Spinal cord (tissue), 10 donors: ENCODE measurements at places on chromosomes 12 and 14.
A peak's percentile ranks its signal among the peaks of the same experiment; 100 is the strongest.

DNA sequence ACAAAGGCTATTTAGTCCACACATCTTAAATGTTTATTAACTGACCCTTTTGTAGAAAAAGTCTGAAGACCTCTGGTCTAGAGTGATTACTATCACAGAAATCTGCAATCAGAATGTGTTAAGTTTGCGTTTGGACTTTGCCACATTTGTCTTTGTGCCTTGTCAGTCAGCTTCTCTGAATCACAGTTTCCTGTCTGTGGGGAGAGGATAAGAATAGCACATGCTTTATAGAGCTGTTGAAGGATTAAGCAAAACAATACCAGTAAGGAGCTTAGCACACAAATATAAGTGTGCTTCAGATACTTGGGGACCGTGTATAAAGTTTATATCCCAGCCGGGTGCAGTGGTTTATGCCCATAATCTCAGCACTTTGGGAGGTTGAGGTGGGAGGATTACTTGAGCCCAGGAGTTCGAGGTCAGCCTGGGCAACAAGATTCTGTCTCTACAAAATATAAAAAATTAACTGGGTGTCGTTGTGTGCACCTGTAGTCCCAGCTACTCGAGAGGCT lies 63.0 kb upstream of the BTG1 start:
- DNase-seq, result no peak

GRCh38 chr14:52640137-52640536 lies 55.2 kb downstream of the ERO1A start:
- no peak for DNase-seq

- DNase-seq, result peak; percentile 77
These were observed 76.0 kb upstream of the TMCC3 start for GRCh38 chr12:94726236-94726835.

DNA sequence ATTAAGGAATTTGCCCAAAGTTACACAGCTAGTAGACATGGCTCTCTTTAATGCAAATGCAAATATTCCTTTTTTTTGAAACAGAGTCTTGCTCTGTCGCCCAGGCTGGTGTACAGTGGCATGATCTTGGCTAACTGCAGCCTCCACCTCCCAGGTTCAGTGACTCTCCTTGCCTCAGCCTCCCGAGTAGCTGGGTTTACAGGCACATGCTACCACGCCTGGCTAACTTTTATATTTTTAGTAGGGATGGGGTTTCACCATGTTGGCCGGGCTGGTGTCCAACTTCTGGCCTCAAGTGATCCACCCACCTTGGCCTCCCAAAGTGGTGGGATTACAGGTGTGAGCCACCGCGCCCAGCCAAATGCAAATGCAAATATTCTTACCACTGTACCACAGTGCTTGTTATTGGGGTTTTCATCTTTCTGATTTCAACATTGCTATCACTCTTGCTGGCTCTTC lies 24.5 kb upstream of the HIGD1C start:
- DNase-seq, result no peak

DNA sequence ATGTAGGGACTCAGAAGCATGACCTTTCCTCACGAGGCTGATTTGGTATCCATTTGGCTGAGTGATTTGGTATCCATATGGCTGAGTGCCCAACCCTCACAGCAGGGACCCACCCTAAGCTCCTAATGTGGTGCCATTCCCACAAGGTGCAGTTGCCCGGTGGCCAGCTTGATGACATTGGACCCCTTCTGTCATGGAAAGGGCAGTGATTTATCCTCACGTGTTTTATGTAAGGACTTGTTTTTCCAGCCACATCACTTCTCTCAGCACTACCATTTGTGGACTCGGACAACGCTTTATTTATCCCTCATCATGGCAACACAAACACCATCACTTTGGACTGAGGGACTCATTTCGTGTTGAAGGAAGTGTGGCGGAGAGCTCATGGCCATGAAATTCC lies 8.5 kb upstream of the CDC42BPB start:
- no peak for DNase-seq

- DNase-seq, result no peak
These were observed 211.1 kb upstream of the RGS6 start for GRCh38 chr14:71720978-71721624.

DNA sequence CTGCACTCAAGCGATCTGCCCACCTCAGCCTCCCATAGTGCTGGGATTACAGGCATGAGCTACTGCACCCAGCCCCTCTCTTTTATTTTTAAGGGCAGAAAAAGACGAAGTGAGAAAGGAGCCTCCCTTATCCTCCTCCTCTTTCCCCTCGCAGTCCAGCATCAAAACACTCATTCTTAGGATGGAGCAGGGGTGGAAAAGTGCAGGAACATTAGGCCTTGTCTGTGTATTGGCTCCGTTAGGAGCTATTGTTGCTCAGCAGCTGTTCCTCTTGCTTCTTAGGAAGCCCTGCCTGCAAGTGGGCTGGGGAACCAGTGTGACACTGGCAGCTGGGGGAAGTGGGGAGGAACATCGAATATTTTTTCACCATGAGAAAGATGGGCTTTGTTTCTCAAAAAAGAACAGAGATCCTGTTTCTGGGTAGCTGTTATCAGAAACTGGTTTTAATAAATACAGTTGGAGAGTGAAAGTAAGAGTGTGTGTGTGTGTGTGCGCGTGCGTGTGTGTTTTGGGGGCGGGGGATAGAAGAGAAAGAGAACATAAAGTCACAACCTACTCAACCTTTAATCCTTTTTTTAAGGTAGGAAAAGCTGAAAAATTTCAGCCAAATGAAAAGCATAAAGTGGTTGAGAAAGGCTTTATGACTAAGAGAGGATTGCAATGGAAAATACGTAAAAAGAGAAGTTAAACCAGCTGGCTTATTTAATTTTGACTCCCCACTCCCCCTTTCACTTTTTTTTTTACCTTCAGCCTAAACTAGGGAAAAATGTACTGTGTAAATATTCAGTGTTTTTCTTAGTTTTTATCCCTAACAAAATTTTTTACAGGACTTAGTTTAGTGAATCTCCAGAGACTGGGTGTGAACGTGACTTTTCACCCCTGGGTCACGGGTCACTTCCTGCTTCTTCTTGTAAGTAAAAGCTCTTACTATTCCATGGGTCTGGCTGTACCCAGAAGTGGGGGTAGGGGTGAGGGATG lies 197.2 kb upstream of the PLEKHG7 start:
- DNase-seq, result no peak

DNA sequence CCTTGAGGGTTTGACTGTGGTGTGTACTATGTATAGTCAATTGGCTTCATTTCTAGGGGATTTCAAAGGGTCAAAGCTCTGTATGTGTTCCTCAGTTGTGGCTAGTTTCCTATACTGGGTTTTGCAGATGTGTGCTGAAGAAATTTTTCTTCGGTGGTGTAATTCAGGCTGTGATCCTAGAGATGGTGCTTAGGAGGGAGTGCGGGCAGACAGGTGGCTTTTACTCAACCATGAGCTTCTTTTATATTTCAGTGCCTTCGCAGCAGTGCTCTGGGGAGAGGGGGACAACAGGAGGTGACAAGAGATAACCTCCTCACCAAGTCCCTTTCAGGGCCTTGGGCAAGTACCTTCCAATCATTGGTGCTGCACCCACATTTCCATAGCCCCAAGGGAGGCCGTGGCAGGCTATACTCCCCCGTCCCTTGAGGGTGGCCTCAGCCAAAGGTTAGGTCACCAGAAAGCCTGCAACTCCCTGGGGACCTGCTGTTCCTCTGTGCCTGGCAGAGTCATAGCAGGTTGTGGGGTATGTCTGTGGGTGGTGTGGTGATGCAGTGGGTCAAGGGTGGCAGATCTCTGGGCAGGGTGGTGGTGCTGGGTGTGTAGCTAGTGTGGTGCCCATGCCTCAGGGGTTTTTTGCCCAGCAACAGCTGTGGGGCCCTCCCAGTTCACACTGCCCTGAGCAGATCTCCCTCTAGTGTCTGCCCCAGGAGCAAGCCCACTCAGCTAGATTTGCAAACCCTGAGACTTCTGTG lies 37.0 kb upstream of the TMX1 start:
- DNase-seq, result no peak

- no peak for DNase-seq
These were observed 536 bp upstream of the DAAM1 start for GRCh38 chr14:59187802-59188460.

- no peak for DNase-seq
These were observed 1.5 kb upstream of the FGF6 start for GRCh38 chr12:4447151-4447550.

DNA sequence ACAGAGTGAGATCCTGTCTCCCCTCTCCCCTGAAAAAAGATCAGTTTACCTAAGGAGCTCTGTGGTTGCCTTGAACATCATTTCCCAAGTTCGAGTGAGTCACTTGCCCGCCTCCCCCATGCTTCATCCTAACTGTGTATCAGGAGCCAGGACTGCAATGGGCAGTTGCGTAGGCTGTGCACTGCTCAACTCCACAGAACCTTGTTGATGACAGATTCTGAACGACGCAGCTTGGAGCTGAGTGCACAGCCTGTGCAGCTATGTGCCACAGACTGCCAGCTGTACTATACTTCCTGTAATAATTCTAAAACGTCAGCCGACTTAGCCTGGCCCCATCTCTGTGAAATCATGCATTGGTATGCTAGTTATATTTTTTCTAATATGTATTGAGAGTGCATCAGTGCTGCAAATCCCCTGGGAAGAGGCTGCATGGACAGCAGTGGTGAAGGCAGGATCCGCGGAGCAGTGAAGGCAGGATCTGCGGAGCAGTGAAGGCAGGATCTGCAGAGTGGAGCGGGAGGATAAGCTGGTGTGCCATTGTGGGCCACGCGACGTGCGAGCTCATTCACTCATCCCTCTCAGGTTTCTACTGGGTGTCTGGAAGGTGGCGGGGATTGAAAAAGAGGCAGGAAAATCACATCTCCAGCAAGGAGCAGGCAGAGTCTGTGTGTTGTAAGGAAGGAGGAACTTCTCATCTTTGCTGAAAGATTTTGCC lies 80.8 kb downstream of the GALNT9 start:
- no peak for DNase-seq

- no peak for DNase-seq
These were observed 11.1 kb downstream of the DAAM1 start for GRCh38 chr14:59199614-59200013.

- no peak for DNase-seq
These were observed 152.3 kb downstream of the MSRB3 start for GRCh38 chr12:65430571-65431306.

DNA sequence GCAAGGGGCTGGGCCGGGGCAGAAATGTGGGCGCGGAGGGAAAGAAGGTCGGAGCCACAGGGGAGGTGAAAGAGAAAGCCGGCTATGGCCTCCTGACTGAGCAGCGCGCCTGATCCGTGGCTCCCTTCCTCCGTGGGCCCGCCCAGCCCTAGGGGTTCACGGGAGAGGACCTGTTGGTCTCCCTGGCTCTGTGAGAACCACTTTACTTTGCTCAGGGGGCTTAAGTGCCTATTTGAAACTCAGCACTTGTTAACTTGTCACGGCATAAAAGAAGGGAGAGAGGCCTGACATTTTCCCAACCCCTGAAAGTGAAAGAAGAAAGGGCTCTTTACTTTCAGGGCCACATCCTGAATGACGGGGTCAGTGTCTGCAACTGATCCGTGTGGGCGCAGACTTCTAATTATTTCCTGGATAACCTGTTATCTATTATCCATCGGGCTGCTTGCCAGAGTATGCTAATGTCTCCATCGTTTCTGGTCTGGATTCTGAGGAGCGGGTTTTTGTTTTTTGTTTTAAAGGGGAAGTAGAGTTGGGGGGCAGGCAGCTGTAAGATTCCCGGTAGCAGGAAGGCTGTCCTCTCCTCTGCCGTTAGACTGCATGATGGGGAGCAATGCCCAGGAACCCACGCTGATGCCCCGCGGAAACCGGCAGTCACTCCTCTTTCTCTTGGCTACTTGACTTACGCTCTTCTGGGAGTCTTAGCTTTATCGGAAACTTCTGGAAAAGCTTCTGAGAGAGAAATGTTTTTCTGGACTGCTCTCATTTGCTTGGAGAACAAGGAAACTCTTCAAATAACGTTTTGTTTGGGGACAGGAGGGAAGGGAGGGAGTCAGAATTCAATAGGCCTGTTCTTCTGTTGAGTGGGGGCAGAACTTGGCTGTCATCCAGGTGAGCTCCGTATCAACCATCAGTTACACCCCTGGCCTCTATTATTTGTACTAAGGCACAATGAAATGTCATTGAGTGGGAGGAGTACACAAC lies 127.7 kb upstream of the MAX start:
- DNase-seq, result peak; percentile 82

DNA sequence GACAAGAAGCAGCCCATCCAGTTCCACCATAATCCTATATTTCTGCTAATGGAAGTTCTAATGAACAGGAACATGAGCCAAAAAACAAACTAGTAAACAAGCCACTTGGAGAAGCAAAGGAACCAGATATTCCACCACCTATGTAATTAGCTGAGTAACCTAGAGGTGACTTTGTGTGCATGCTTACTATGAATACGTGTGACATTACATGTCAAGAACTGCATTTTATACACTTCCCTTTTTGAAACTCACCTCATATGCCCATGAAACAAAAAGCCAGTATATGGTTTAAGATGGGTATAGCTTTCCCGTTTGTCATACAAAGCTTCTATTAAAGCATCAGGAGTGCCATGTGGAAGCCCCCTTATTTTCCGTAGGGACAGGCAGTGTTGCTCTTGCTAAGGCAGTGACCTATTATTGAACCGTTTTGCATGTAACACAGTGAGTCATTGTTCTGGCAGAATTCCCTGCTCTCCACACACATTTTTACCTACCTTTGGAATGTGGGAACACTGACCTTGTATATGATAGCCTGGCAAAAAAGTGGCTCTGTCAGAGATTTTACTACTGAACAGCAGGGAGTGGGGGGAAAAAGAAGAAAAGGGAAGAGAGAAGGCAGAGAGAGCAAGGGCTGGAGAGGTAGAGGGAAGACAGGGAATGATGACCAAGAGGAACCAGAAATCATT lies 34.8 kb upstream of the FRMD6 start:
- DNase-seq, result no peak

DNA sequence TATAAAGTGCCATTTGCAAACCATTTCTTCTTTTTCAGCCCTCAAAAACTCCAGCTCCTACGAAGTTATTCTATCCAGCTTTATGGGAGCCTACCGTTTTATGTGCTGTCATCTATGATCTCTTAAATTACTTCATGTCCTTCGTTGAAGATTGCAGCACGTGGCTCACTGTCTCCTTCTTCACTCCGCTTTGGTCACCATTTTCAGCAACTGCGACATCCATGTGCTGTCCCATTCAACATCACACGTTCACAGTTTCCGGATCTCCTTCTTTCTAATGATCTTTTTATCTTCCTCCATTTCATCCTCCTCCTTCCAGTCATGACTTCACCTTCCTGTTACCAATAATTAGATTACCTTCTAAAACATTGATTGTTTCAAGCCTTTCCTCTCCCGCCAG lies 143.3 kb upstream of the KRAS start:
- DNase-seq, result no peak

DNA sequence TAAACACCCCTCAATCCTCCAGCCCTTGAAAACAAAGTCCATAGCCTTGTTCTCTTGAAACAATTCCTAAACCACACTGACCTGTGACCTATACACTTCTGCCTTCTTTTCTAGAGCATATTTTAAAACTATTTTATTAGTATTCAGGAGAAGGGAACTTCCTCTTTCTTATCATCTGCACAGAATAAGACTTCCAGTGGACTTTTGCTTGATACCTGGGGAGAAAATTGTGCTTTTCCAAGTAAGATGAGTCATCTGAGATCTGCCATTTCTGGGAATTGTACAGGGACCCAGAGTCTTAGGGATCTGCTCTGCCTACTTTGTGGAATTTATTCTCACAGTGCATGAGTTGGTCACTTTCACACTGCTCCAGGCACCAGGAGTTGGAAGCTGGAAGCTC lies 10.5 kb upstream of the WNT5B start:
- DNase-seq, result no peak
